Stimulated activated CD8-positive, alpha-beta memory T cell treated with anti-CD3 and anti-CD28 coated beads, Interleukin-7, amount 100 ng/mL, for 48 hours (primary cell): ENCODE measurements at places on chromosomes 5 and 9.

GRCh38 chr5:150279330-150280020 is 10.1 kb downstream of the CAMK2A start:
- DNase-seq, result no peak

DNA sequence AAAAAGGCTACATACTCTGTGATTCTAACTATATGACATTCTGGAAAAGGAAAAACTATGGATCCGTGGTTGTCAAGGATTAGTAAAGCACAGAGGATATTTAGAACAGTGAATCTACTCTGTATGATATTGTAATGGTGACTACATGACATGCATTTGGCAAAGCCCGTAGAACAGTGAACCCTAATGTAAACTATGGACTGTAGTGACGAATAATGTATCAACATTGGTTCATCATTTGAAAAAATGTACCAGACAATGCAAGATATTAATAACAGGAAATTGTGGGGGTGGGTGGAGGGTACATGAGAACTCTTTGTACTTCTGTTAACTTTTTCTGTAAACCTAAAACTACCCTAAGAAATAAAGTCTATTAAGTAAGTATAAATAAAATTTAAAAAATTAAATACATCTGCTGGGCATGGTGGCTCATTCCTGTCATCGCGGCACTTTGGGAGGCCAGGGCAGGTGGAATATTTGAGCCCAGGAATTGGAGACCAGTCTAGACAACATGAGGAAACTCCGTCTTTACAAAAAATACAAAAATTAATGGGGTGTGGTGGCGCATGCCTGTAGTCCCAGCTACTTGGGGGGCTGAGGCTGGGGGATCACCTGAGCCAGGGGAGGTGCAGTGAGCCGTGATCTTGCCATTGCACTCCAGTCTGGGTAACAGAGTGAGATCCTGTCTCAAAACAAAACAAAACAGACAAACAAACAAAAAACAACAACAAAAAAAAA is 101.7 kb upstream of the TBC1D2 start:
- no peak for DNase-seq

- no peak for DNase-seq
Measured at GRCh38 chr5:82058710-82059109, 86.9 kb downstream of the ATG10 start.

DNA sequence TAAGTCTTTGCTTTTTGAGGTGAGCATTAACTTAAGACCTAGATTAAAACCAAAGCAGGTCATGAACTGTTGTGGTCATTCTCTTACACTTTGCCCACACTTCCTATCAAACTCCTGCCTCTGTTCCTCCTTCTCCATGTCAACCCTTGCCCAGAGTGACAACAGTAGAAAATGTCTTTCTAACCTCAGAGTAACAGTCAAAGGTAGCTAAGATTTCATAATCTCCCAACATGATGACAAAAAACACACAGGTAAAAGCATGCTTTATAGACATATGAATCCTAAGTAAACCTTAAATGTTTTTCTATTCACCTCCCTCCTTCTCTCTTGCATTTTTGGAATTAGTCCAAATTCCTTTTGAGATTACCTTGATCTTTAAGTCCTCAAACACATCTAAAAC is 422.3 kb downstream of the SPATA31D1 start:
- no peak for DNase-seq

- no peak for DNase-seq
Measured at GRCh38 chr5:122701640-122702523, 73.0 kb upstream of the SNX2 start.

- DNase-seq, result no peak
Measured at GRCh38 chr5:142849880-142850279, 79.7 kb downstream of the ARHGAP26 start.

GRCh38 chr5:56167519-56167918 is 65.6 kb downstream of the ANKRD55 start:
- DNase-seq, result no peak

DNA sequence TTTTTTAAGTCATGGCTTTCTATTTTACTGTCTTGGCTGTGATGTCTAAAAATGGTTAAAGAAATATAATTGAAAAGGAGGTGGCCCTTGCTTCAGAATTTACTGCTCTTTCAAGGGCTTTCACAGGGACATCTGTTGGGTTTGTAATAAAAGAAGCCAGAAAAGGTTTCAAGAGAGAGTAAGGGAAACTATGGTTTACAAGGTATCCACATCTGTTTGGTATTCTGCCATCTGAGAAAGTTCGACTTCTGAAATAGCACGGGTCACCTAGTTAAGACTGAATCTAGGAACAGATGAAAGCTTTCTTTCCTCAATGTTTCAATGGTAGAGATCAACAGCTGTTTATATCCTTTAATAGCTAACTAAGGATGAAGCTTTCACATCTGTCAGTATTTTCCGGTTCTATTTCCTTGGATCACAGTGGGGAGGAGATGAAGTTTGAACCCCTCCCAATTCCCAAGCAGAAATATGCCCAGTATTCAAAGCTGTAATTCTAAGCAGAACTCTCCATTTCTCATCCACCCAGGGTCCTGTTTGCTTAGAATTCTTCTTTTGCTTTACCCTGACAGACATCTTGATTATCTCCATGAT is 72.8 kb upstream of the IFNK start:
- no peak for DNase-seq

DNA sequence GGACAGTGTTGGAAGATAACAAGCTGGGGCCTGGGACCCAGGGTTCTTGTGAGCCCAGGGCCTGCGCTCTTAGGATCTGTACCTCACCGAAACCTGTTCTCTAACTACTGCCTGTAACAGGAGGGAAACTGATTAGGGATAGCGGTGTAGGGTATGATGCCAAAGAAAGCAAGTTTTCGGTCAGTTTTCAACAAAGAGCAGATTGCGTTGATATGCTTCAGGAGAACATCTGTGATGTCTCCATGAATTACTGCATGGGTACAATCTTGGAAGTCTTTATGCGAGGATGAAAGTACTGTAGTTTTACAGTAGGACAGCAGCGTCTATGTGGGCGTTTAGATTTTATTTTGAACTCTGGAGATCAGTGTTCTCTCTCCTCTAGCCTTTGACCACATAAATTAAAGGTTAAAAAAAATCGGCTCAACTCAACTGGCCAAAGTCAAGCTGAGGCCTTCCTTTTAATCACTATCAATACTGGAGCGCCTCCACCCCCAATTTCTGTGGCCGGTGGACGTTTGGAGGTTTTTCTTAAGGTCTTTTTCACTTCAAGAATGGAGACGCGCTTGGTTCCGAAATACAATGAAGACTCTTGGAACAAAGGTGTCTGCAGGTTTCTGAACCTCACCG is 3.0 kb downstream of the NFIL3 start:
- DNase-seq, result no peak

GRCh38 chr9:79471580-79472543 is 99.9 kb upstream of the TLE4 start:
- no peak for DNase-seq

DNA sequence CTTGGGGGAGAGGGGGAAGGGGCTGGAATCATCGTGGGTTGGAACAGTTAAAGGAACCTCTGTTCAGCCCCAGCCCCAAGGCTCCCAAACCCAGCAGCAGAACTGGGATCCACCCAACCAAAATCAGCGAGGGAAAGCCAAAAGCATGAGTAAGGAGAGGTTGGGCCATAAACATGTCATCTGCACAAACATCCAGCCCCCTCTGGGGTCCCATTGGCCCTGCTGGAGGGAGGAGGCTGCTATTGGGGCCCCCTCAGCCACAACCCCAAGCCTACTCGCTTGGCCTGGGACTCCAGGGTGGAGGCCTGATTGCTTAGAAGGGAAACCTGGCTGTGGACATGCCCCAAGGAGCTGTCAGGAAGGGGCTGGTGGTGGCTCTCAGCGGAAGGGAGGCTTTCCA is 154.9 kb downstream of the FGF18 start:
- DNase-seq, result no peak

DNA sequence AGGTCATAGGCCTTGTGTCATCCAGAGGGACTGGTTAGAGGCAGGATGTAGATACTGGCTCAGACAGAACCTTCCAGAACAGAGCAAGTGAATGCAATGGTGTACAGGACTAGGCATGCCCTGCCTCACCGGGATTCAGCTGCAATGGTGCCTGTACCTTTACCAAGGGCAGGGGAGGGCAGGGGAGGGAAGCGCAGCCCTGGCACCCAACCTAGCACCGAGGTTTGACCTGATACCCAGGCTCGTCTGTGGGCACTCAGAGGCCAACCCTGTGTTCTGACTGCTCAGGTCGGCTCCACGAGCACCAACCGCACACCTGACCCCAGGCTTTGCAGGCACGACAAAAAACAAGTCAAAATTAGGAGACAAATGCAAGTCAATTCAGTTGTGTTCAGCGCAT is 47.3 kb upstream of the GFPT2 start:
- DNase-seq, result no peak

DNA sequence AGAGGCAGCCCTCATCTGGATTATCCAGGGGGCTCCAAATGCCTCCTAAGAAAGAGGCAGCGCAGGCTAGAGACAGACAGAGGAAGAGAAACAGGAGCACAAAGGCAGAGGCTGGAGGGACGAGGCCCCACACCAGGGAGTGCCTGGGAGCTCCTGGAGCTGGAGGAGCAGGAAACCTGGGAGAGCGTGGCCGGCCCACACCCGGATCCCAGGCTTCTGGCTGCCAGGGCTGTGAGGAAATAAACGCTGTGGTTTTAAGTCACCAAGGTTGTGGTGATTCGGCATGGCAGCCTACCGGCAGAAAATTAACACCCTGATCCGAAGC is 165.5 kb downstream of the OLFM1 start:
- DNase-seq, result no peak

- DNase-seq, result no peak
Measured at GRCh38 chr9:83972286-83972685, 7.7 kb downstream of the HNRNPK start.

- no peak for DNase-seq
Measured at GRCh38 chr5:154296525-154297159, 106.1 kb downstream of the GALNT10 start.

- no peak for DNase-seq
Measured at GRCh38 chr9:9912459-9912858, 700.3 kb downstream of the PTPRD start.

DNA sequence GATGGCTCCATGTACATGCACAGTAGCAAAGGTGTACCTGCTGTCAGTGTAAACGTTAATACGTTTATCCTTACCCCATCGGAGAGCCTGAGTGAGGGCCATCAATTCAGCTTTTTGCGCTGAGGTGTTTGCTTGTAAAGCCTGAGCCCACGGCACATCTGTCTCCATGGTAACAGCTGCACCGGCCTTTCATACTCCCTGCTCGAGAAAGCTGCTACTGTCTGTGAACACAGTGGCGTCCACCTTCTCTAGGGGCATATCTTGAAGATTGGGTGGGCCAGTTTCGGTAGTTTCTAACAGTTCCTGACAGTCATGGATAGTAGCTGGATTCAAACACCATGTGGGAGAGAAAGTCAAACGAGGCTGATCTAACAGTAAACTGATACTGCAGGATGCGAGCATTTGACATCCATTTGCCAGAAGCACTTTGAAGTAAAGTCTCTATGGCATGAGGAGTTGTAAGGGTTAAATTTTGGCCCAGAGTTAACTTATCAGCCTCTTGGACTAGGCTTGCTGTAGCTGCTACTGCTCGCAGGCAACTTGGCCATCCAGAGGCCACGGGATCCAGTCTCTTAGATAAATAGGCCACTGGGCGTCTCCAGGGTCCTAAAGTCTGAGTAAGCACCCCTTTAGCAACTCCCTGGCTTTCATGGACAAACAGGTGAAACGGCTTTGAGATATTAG is 21.0 kb upstream of the RHOBTB3 start:
- no peak for DNase-seq

- no peak for DNase-seq
Measured at GRCh38 chr9:133516256-133516960, 8.4 kb downstream of the MYMK start.

DNA sequence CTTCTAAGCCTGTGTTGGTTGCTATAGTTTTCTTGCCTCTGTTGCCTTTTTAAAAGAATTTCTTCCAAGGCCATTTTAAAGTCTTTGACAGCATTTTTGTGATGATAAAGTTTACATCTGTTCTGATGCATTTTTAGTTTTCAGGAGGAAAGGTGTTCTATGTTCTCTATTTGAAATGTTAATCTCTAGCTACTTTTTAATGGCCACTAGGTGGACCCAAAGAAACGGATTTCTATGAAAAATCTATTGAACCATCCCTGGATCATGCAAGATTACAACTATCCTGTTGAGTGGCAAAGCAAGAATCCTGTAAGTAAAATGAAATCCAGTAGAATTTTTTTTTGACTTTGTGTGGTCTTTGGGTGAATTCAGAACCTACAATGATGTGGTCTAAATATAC is 60.2 kb downstream of the MELK start:
- no peak for DNase-seq

- DNase-seq, result no peak
Measured at GRCh38 chr5:154194345-154195329, 4.1 kb downstream of the GALNT10 start.

GRCh38 chr9:79377339-79377855 is 194.4 kb upstream of the TLE4 start:
- no peak for DNase-seq

DNA sequence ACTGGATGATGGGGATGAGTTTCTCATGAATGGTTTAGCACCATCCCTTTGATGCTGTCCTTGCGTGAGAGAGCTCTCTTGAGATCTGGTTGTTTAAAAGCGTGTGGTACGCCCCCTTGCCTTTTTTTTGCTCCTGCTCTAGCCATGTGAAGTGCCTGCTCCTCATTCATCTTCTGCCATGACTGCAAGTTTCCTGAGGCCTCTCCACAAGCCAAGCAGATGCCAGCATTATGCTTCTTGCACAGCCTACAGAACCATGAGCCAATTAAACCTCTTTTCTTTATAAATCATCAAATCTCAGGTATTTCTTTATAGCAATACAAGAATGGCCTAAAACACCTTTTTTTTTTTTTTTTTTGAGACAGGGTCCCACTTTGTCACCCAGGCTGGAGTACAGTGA is 32.8 kb downstream of the FNIP1 start:
- DNase-seq, result no peak

- DNase-seq, result no peak
Measured at GRCh38 chr5:14748180-14748900, 83.8 kb downstream of the OTULIN start.

- DNase-seq, result peak; percentile 96
Measured at GRCh38 chr9:128504485-128505413, at the start of gene GLE1. Gene GLE1 (plus strand): TSS chr9:128504719. CDS start chr9:128504806, 87 bp downstream.

- no peak for DNase-seq
Measured at GRCh38 chr5:138109463-138110265, 25.8 kb downstream of the WNT8A start.

- DNase-seq, result no peak
Measured at GRCh38 chr9:20394969-20395368, 227.3 kb downstream of the MLLT3 start.

DNA sequence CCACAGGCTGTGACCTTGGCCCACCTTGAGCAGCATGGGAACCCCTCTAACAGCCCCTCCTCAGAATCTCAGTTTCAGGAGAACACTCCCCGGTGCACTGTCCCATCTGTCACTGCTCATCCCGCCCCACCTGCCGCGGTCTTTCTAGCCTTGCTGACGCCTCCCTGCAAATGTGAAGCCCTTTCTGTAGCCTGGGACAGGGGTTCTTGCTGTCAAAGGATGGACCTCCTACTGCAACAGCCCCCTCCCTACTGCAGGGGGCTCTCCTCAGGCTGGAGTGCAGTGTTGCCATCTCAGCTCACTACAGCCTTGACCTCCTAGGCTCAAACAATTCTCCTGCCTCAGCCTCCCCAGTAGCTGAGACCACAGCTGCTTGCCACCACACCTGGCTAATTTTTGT is 20.0 kb downstream of the OR2V1 start:
- DNase-seq, result no peak
